ENCODE measurements at places on chromosomes 12 and 14.

DNA sequence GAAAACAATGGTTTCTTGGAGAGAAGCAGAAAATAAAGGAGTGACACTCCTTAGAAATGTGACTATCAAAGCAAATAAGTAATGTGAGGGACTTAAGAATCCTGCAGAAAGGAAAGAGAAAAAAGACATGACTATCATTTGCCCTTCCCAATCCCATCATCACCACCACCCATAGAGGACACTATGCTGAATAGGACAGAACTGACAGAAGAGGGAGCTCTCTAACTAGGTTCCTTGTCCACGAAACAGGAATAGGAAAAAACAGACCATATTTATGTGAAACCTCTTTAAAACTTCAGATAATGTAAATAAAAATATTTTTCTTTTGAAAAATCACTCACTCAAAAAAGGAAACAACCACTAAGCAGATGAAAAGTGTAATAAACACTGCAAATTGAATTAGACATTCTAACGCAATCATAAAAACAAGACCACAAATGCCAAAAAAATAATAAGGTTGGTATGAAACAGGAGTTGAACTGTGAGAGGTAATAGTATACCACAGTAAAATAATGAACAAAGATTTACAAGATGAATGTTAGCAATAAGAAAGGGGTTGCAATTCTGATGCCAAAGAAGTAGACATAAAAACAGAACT, 24.1 kb downstream of the KLRD1 start:
- DNase-seq: peak; percentile 34

GRCh38 chr12:105202202-105202601, 33.8 kb downstream of the APPL2 start:
- DNase-seq: no peak

DNA sequence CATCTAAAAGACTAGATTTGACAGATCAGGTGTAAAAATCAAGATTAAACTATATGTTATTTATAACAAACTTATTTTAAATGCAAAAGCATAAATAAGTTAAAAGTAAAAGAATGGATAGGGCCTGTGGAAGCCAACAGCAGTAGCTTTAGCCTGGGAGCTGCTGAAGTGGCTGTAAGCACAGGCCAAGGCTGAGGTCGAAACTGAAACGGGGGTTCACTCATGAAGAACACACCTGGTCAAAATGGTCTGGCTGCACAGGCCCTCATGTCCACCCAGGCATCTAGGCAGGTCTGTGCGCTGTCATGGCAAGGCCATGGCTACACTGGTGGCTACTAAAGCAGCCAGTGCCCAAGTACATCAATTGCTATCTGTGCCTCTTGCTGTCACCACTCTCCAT, 23.1 kb downstream of the CATSPERB start:
- no peak for DNase-seq

DNA sequence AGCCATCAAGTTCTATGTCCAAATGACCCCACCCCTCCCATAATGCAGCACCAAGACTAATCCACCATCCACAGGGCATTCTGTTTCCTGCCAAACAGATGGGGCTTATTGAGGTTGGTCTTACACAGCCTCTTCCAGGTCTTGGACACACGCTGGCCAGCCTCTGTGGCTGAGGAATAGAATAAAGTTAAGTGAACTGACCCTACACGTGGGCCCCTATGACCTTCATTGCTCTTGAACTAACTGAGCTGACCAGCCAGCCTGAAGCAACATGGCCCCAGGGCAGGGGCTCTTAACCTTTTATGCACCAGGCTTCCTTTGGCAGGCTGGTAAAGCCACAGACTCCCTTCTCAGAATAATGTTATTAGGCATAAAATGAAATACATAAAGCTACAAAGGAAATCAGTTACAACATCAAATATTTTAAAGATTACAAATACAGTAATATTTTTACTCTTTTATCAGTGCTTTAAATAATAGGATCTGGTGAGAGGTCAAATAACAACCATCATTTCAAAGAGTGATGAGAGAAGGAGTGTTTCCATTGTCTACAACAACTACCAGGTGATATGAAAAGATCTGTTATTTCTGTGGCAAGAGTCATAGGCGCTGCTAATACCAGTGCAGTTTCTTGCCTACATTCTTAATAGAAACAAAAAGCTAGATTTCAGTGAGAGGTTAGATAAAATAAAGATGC, 192.9 kb upstream of the NUDT4 start:
- no peak for DNase-seq

- DNase-seq: no peak
Measured at GRCh38 chr14:98312006-98312405, 960.0 kb downstream of the BCL11B start.

- DNase-seq: no peak
Measured at GRCh38 chr12:38411946-38412345, 95.4 kb downstream of the ALG10B start.

- DNase-seq: no peak
Measured at GRCh38 chr14:52948836-52949235, 2.0 kb downstream of the FERMT2 start.

GRCh38 chr12:93767524-93767863, 90.3 kb downstream of the CRADD start:
- DNase-seq: no peak

DNA sequence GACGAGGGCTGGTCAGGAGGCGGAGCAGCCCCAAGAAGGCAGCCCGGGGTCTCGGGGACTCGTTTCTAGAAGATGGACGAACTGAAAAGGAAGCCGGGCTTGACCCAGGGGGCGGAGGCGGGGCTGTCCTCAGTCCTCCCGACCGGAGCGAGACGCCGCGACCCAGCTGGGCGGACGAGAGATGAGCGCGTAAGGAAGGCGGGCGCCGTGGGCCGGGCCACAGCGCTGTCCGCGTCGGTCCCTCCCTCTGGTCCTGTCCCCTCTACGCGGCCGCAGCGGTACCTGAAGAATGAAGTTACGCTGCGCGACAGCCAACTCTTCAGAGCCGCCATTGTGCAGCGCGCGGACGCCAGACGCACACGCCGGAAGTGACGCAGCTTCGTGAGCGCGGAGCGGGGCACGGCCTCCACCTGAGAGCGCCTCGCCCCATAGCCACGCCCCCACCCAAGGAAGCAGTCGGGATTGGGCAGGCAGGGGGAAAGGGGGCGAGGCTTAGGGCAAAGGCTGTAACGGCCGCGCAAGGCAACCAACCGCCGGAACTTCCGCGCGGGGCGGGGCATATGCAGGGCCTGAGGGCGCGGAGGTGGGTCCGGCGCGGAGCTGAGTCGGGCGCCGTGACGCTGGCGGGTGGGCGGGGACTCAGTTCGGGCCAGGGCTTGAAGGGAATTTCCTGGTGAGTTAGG, at the start of gene DIABLO:
DIABLO (minus strand) TSS at position 370 of the 683 bp plus-strand sequence; CDS start at position 332, 38 bp downstream.
- DNase-seq: peak; percentile 99

- DNase-seq: no peak
Measured at GRCh38 chr14:56562883-56563282, 16.7 kb upstream of the TMEM260 start.

DNA sequence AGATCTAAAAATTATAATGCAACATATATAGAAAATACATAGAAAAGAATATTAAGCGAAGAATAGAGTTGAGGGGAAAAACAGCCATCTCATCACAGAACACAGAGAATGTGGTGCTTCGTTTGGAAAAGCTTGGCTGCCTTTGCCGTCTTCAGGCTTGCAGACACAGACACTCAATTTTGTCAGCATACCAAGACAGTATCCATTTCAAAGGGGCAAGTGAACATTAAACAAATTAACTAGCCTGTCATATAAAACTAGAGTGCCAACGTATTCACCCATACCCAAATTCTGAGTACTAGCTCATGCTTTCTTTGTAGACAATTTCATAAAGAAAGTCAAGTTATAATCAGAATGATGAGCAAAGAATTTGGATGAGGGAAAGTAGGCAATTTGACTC, 40.5 kb downstream of the DMAC2L start:
- no peak for DNase-seq

DNA sequence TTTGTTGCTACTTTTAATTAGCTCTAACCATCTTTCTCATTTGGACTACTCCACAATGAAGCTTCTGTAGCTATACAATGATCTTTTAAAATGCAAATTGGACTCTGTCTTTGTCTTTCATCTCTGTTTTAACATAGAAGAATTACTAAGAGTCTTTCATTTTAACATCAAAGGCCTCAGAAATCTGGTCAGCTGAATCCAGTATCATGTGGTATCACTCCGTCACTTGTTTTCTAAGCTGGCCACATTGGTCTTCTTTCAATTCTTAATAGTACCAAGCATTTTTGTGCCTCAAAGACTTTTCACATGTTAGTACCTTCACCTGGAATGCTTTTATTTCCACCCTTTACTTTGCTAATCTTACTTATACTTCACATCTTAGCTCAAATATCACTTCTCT, 95.5 kb upstream of the SLC16A7 start:
- DNase-seq: no peak

- no peak for DNase-seq
Measured at GRCh38 chr14:51613416-51613815, 38.3 kb upstream of the FRMD6 start.

- no peak for DNase-seq
Measured at GRCh38 chr12:113366827-113367226, 8.4 kb downstream of the PLBD2 start.

- no peak for DNase-seq
Measured at GRCh38 chr14:37034410-37035285, 137.8 kb downstream of the SLC25A21 start.

DNA sequence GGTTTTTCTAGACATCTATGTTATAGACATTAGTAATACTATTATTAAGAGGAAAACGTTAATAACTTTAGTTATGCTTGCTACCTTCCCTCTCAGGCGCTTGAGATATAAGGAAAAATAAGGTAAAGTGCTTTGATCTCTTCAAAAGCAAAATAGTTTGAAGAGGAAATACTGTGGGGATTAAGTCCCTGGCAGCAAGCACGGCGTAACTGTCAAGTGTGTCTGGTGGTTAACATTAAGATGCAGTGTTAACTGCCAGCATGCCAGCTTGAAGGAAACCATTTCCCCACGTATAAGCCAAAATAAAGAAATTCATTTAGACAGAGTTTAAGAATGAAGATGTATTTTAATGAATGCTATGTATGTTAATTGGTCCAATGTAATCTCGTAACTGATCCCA, 31.8 kb downstream of the PELI2 start:
- DNase-seq: no peak

DNA sequence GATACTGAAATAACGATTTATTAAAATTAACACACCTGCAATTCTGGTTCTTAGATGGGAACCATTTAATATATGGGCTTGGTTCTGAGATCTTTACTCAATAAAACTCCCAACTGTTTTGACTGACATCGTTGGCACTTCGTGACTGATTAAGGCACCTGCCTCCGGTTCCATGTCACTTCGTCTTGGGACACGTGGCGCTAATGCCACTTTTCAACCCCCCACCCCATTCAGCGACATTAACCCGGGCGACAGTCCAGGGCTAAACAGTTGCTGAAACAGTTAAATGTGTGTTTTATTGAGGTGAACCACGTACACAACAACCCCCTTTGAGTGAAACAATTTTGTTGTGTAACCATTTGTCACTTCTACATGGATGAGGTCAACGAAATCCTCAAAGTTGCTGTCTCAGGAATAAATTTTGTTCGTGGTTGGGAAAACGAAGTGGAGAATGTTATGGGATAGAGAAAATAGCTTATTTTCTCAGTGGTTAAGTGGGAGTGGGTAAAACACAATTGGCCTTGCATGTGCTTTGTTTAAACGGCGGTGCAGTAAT, 9.9 kb upstream of the SLC38A2 start:
- no peak for DNase-seq

DNA sequence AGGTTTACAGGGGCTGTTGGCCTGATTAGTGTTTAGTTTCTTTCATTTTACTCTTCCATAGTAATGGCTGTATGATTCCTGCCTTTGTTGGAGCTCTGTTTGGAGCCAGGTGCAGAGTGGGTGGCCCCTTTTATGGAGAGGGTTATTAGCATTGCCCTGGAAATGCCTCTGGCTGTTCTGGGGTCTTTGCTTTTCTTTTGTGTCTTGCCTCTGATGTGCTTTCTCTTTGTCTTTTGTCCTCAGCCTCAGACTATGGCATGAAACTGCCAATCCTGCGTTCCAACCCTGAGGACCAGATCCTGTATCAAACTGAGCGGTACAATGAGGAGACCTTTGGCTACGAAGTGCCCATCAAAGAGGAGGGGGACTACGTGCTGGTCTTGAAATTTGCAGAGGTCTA, 6.9 kb downstream of the MLEC start:
- DNase-seq: no peak
